ENCODE measurements at places on chromosomes 13 and 19.

GRCh38 chr13:105825071-105825470 is 710.4 kb downstream of the EFNB2 start:
- no peak for DNase-seq

DNA sequence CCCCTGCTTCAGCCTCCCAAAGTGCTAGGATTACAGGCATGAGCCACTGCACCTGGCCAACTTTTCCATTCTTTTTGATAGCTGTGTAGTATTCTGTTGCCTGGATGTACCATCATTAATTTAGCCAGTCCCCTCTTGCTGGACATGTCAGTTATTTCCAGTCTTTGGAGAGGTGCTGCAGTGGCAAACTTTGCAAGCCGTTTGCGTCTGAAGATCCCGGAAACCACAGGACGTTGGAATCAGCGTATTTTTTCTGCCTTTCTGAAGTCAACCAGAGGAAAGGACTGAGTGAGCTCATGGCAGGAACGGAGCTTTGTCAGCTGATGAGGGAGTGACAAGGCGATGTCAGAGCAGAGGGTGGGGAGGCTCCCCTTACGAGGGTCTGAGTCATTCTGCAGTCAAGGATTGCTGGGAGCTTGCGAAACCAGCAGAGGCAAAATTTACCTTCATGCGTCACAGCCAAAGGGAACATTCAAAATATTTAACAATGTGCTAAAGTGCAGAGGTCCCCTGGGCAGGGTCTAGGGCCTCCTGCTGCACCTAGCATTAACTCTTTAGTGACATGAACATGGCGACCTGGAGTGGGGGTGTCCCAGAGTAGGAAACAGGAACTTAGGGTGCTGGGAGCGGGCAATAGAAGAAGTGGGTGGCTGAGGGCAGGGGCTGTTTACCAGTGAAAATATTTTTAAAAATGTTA is 5.6 kb downstream of the C5AR1 start:
- DNase-seq: peak; percentile 70

DNA sequence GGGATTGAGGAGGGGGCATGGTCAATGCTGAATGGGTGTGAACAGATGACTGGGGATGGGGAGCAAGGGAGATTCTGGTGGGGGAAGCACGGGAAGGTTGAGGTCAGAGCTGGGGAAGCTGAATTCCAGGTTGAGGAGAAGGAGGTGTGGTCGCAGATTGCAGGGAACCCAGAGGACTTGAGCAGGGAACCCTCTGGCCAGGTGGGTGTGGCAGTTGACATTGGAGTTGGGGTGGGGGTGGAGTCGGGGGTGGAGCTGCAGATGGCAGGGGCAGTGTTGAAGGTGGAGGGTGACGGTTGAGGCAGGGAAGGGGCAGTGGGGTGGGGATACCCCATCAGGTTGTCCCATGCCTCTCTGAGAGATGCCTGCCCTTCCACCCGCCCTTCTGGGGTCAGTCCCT is 94.7 kb downstream of the WTIP start:
- DNase-seq: no peak

- no peak for DNase-seq
These were observed 25.8 kb upstream of the LDLR start for GRCh38 chr19:11063434-11063833.

GRCh38 chr19:45104658-45105349 is 11.8 kb downstream of the PPP1R37 start:
- no peak for DNase-seq

DNA sequence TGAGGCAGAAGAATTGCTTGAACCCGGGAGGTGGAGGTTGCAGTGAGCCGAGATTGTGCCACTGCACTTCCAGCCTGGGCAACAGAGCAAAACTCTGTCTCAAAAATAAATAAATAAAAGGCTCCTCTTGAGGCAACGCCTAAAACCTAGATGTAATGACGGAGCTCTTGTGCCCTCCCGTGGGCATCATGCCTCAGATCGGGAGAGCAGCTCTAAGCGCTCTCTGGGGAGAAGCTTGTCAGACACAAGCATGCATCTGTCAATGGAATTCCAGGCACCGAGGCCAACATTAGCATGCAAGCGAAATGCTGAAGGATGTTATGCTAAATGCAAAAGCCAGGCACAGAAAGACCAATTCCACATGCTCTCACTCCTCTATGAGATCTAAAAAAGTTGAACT is 45.6 kb upstream of the MRI1 start:
- DNase-seq: peak; percentile 39

- DNase-seq: no peak
These were observed 276.4 kb downstream of the KLF5 start for GRCh38 chr13:73335210-73335609.

Measured in T1000 (cell line).